Activated CD4-positive, alpha-beta T cell treated with anti-CD3 and anti-CD28 coated beads, Interleukin-2, amount 50 U/mL, for 1 hour (primary cell): ENCODE measurements at places on chromosomes 7 and 10.

DNA sequence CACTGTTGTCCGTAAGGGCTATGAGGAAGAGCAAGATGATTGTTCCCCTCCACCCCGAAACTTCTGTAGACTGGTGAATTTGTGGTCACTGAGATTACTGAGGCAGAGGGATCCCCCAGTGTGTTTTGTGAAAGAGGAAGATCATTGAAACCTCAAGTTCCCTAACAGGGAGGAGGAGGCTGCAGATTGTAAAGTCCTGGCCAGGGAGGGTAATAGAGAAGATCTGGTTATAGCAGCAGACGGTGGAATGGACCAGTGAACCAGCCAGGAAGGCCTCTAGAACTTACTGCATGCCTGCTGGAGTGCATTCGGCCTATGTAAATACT is 31.1 kb downstream of the LMTK2 start:
- no peak for DNase-seq

DNA sequence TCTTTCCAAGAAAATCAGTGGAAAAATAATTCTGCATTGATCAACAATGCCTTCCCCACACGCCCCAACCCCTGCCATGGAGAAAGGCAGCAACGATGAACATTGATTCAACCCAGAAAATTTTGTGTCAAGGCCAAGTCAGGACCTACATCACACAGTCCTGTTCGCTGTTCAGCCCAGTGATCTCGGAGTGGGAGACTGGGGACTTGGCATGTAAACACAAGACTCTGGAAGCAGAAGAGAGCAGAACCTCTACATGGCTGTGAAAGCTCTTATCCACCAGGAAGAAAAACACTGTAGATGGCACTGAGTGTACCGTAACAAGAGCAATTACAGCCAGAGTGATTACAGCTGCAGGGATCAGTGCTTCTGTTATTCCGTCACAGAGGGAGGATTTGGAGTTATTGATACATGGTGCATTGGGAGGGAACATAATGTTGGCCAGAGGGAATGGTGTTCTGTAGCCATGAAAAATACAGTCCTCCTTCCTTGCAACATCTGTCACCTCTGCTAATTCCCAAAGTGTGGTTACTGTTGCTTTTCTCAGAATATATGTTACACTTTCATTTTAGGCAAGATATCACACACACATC is 136.6 kb downstream of the IQUB start:
- no peak for DNase-seq

DNA sequence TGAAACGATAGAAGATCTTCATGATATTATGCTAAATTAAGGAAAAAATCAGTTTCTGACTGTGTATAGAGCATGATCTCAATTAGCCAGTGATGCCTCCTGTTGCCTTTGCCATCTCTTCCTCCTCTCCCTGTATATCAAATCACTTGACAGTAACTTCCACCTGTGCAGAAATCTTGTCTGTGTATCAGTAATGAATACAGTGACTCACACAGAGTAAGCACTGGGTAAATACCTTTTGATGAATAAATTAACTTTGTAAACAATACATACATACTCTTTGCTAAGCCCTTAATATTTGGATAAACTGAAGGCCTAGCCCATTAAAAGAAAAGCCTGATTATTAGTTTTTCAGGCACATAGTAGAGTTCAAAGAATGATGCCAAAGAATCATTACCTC is 610.6 kb upstream of the NRP1 start:
- DNase-seq = no peak

GRCh38 chr7:120831260-120831659 is 26.7 kb downstream of the TSPAN12 start:
- DNase-seq = no peak

DNA sequence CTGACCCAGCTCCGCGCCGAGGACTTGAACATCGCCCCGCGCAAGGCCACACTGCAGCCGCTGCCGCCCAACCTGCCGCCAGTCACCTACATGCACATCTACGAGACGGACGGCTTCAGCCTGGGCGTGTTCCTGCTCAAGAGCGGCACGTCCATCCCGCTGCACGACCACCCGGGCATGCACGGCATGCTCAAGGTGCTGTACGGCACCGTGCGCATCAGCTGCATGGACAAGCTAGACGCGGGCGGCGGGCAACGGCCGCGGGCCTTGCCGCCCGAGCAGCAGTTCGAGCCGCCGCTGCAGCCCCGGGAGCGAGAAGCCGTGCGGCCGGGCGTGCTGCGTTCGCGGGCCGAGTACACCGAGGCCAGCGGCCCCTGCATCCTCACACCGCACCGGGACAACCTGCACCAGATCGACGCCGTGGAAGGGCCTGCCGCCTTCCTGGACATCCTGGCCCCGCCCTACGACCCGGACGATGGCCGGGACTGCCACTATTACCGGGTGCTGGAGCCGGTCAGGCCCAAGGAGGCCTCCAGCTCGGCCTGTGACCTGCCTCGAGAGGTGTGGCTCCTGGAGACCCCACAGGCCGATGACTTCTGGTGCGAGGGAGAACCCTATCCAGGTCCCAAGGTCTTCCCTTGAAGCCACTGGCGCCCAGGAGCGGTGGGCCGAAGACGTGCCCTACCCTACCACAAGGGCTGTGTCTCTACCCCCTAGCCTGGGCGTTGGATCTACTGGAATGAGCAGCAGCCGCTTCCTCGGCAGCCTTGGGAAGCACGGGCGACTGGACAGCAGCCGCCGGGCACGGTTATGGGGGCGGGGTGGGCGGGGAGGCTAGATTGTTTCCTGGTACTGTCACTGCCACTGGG is 945 bp downstream of the ADO start:
- DNase-seq = no peak

DNA sequence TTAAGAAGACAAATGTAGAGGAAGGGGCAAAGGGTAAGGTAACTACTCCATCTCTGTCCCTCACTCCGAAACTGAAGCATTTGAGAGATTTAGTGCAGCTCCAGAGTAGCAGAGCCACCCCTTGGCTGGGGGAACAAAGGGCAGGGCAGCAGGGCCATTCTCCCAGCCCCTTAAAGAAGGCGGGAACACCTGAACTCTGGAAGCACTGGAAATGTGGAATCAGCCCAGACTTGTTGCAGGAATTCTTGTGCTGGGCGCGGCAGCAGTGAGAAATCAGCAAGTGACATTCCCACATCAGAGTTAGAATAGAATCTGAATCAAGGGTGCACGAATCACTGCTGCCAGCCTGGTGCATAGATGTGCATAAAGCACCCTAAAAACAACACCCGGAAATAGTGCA is 34.4 kb upstream of the GRM8 start:
- DNase-seq = no peak

GRCh38 chr10:86144301-86144700 is 222.3 kb downstream of the GRID1 start:
- DNase-seq = no peak

DNA sequence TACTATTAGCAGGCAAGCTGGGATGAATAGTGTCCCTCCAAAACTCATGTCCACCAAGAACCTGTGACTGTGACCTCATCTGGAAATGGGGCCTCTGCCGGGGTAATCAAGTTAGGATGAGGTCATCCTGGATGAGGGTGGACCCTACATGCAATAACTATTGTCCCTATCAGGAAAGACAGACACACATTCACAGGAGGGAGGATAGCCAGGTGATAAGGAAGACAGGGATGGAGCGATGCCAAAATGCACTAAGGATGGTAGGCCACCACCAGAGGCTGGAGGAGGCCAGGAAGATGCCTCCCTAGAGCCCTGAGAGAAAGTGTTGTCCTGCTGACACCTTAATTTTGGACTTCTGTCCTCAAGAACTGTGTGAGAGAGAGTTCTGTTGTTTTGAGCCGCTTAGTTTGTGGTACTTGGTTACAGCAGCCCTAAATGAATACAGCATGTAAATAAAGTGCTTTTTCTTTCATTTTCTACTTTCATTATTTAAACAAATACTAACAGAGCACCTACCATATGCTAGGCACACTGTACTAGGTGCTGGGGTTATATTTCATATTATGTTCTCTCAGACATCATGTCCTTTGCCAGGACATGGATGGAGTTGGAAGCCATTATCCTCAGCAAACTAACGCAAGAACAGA is 111.9 kb downstream of the USP6NL start:
- no peak for DNase-seq

DNA sequence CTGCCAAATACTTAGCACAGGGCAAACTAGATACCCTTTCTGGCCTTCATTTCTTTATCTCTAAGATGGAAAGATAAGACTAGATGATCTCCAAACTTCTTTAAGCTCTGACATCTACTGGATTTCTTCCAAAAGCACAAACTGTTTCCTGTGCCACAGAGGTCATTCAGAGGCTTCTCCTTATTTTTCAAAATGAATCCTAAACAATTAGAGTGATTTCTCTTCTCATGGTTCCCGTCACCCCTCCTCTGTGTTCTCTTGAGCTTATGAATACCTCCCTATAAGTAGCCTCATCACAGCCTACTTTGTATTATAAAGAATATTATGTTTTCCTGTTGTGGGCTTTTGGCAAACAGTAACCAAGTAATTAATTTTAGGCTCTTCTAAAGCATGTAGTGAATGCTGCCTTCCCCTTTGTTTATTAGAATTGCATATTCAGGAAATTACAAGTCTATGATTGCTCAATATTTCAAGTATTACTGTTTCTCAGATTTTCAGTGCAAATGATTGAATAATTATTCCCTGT is 179.5 kb downstream of the REEP3 start:
- no peak for DNase-seq

- DNase-seq = no peak
These were observed 157.9 kb downstream of the DIP2C start for GRCh38 chr10:531541-531940.

- no peak for DNase-seq
These were observed 106.2 kb upstream of the RET start for GRCh38 chr10:42970451-42971250.

GRCh38 chr7:117639966-117640365 is 160.1 kb downstream of the CFTR start:
- DNase-seq = no peak

- DNase-seq = no peak
These were observed 20.7 kb upstream of the GRID1 start for GRCh38 chr10:86387178-86387794.

DNA sequence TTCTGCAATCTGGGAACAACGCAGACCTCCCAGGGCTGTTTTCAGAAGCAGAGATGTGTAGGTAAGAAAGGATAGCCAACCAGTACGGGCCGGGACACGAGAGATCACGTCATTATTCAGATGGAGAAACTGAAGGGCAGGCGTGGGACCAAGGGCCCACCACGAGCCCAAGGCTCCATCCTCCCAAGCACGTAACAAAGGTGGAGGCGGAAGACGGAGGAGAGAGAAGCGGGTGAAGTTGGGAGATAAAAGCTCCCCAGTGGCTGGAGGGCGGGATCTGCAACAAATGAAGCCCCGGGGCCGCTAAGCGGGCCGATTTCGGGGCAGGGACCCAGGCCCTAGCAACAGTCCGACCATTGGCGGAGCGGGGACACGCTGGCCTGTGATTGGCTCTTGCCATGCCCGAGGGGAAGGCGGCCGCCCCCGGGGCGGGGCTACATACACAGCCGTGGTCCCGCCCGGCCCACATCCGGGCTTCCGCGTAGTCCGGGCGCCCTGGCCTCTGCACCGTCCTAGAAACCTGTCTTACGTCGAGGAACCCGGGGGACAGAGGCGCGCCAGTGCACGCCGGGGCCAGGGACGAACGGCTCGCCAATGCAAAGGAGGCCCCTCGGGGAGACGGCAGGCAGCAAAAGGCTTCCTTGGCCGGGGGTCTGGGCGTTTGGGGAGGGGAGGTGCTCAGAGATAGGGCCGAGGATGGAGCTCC is 15.5 kb downstream of the HSPB1 start:
- DNase-seq = peak; percentile 94

GRCh38 chr10:53597835-53598251 is 825.3 kb upstream of the MBL2 start:
- no peak for DNase-seq

- no peak for DNase-seq
These were observed 261.5 kb upstream of the NPSR1 start for GRCh38 chr7:34396437-34397064.

DNA sequence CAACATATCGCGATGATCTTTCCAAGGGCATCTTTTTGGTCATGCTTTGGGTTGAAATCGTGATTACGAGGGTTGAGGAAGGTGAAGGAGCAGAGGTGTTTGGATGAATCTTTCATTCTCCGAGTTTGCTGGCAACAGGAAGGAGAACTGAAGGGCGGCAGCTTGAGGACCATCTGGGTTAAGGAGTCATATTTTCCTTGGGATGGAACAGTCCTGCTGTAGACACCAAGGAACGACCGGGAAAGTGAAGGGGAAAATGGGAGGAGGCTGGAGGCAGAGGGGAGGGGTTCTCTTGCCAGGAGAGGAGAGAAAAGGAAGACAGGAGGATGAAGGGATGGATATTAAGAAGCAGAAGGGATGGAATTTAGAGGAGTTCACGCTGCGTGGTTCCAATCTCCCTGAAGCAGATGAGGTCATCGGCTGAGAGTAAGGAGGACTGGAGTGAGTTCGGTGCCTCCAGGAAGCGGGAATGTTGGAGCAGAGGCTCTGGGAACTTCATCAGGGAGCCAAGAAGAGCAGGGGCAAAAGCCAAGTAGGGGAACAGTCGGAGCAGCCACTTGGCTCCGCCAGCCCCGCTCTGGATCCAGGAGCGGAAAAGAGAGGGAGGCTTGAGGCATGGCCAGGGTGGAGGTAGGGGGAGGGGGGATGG is 116.6 kb upstream of the GALNT17 start:
- no peak for DNase-seq

DNA sequence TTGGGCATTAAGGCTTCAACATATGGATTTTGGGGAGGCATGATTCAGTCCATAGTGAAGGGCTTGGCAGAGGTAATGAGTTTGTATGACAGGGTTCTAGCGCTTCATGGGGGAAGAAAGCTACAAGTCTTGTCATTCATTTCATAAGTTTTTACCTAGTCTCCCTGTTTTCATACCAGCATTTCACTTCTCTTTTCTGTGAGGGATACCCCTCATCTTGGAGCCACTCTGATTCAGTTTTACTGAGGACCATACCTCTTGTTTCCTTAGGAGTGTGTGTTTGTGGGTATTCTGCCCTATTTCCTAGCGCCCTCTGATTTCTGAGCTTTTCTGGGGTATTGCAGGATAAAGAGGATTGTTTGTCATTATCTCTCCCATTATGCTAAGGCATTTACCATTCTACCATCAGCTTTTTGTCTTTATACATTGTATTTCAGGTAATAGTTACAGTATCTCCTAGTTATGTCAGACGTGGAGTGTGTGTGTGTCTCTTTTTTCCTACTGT is 6.8 kb downstream of the RSBN1L start:
- DNase-seq = no peak

DNA sequence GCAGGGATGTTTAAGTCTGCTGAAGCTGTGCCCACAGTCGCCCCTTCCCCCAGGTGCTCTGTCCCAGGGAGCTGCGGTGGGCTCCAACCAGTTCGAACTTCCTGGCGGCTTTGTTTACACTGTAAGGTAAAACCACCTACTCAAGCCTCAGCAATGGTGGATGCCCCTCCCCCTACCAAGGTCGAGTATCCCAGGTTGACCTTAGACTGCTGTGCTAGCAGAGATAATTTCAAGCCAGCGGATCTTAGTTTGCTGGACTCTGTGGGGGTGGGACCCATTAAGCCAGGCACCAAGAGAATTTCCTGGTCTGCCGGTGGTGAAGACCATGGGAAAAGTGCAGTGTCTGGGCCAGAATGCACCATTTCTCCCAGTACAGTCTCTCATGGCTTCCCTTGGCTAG is 56.0 kb downstream of the CCDC7 start:
- no peak for DNase-seq
